ENCODE measurements at places on chromosomes 4 and X. TPM values are rescaled to one million over a fixed set of nuclear protein-coding genes. Genes with fewer than 3 reads are reported as not detected.

DNA sequence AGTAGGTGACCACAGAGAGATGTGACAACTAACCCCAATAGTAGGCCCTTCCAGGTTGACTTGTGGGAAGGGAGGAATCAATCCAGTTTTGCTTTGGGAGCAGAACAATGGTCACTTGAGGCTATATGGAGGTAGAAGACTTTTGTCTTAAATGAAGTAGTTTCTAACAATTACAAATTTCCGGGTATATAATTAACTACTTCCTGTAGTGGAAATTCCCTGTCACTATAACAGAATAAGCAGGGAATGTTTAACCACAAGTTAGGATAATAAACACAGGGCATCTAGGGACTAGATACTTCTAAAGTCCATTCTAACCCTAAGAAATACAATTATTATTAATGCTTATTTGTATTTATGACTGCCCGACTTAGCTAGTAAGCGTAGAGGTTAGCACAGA lies 99.0 kb upstream of the TRPC3 start:
- no peak for DNase-seq
- no peak overlapping the region for H3K27ac ChIP-seq
- no peaks in the 10 kb centered on the region for H3K36me3 ChIP-seq
- no peaks in the 10 kb centered on the region for H3K4me1 ChIP-seq

The CCDC120 gene
- total RNA-seq: 3.7 TPM

- no peak overlapping the region for H3K27ac ChIP-seq
- DNase-seq: no peak
- no peak overlapping the region for H3K4me3 ChIP-seq
- H3K4me1 ChIP-seq: no peaks in the 10 kb centered on the region
- H3K27me3 ChIP-seq: no peaks in the 10 kb centered on the region
- H3K36me3 ChIP-seq: no peaks in the 10 kb centered on the region
Measured at GRCh38 chrX:100863326-100863864, 10.8 kb downstream of the NOX1 start.

DNA sequence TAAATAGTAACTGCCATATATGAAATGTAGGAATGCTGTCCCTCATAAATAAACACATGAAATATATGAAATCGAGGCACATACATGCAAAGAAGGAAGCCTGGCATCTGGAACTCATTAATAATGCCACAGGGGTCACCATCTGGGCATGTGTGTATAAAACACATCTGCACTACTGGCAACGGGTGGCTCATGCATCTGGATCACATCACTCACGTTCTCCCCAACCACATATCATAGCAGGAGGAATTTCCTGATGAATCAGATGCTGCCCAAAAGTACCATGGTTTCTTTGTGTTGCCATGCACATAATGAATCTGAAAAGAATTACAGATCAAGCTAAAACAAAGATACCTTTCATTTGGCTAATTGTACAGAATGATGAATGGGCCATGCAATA lies 28.6 kb downstream of the RNF175 start:
- H3K36me3 ChIP-seq: no peaks in the 10 kb centered on the region
- H3K27ac ChIP-seq: no peak overlapping the region
- peaks cover 4% of the 10 kb centered on the region for H3K27me3 ChIP-seq
- H3K4me3 ChIP-seq: no peak overlapping the region
- no peak for DNase-seq
- peaks cover 10% of the 10 kb centered on the region for H3K4me1 ChIP-seq

DNA sequence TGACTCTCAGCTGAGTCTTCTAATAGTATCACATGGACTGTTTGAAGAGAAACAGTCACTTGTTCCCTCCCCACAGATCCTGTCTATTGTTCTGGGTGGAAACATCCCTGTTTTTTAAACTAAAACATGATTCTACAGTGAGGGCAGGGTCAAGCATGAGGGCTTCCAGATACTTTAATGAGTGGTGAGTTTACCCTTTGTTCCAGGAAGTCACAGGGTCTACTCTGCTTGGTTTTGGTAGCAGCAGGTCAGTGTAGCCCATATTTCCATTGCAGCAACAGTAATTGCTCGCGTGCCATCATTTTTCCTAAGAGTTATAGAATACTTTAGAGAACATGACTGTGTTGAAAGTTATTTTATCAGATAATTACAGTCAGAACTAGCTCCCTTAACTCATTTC lies 87.4 kb downstream of the ZNF732 start:
- H3K27ac ChIP-seq: no peak overlapping the region
- no peak for DNase-seq
- H3K4me1 ChIP-seq: no peaks in the 10 kb centered on the region
- no peak overlapping the region for H3K4me3 ChIP-seq
- peaks cover 1% of the 10 kb centered on the region for H3K27me3 ChIP-seq

GRCh38 chr4:96766359-96766758 lies 926.5 kb downstream of the PDHA2 start:
- no peaks in the 10 kb centered on the region for H3K27me3 ChIP-seq
- no peak for DNase-seq
- H3K27ac ChIP-seq: no peak overlapping the region
- no peaks in the 10 kb centered on the region for H3K4me1 ChIP-seq
- H3K36me3 ChIP-seq: no peaks in the 10 kb centered on the region
- no peak overlapping the region for H3K4me3 ChIP-seq

DNA sequence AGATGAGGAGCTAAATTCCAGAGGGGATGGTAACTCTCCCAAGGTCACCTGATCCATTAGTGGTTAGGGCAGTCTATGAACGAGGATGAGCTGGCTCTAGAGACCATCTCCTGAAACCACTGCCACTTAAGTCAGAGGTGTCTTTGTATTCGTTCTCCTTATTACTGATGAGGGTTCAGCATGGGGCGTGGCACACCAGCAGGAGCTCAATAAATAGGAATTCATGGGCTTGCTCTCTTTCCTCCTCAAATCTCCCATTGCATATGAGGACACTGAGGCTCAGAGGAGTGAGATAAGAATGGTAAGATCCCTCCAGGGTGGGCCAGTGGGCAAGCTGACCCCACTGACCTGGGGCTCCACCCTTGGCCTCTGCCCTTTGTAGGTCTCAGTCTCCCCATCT lies 1.7 kb upstream of the GATA1 start:
- no peaks in the 10 kb centered on the region for H3K27me3 ChIP-seq
- peaks cover 9% of the 10 kb centered on the region for H3K4me1 ChIP-seq
- no peak overlapping the region for H3K27ac ChIP-seq
- DNase-seq: no peak
- no peaks in the 10 kb centered on the region for H3K36me3 ChIP-seq

- H3K4me1 ChIP-seq: no peaks in the 10 kb centered on the region
- H3K27ac ChIP-seq: no peak overlapping the region
- no peaks in the 10 kb centered on the region for H3K27me3 ChIP-seq
- DNase-seq: no peak
- H3K4me3 ChIP-seq: no peak overlapping the region
Measured at GRCh38 chrX:74138943-74139342, 165.0 kb upstream of the ZCCHC13 start.

GRCh38 chr4:75660491-75660890 lies 12.7 kb downstream of the G3BP2 start:
- H3K4me3 ChIP-seq: no peak overlapping the region
- H3K27me3 ChIP-seq: no peaks in the 10 kb centered on the region
- H3K4me1 ChIP-seq: peaks cover 61% of the 10 kb centered on the region
- DNase-seq: no peak

GRCh38 chr4:8541981-8542715 lies 38.0 kb upstream of the GPR78 start:
- H3K27ac ChIP-seq: no peak overlapping the region
- no peaks in the 10 kb centered on the region for H3K36me3 ChIP-seq
- H3K4me3 ChIP-seq: no peak overlapping the region
- H3K4me1 ChIP-seq: peaks cover 9% of the 10 kb centered on the region

DNA sequence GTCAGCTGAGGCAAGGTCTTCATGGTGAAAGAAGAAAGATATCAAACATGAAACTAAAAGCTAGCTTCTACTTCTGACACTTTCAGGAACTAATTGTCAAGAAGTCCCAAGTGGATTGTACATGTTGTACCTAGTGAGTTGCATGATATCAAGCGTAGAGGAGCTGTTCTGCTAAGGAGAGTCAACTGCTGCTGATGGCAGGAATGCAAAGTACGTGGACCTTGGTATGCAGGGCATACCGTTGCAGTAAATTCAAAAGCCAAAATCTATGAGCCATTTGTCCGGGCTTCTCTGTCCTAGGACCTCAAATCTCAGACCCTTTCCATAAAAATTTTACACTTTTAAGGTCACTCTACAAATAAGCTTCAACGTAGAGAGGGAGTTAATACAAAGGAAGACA lies 446.2 kb downstream of the KCTD8 start:
- no peaks in the 10 kb centered on the region for H3K4me1 ChIP-seq
- no peak for DNase-seq
- H3K27me3 ChIP-seq: no peaks in the 10 kb centered on the region
- no peaks in the 10 kb centered on the region for H3K36me3 ChIP-seq
- no peak overlapping the region for H3K4me3 ChIP-seq

The TNIP3 gene
- 1.9 TPM for total RNA-seq

The LRCH2 gene
- total RNA-seq: not detected

DNA sequence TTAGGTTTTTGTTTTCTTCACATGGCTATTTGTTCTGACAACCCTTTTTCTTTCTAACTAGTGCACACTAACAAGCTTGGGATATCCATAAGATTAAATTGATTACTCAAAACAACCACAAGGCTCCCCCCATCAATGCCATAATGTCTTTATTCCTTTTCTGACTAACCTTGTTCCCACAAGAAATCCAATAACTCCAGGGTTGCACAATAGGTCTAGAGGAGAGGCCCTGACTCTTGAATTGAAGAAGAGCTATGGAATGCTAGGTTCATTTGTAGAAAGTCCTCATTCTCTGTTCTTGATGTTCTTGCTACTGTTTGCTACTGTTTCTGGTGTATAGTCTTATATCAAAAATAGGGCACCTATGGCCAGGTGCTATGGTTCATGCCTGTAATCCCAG lies 71.0 kb downstream of the PRRG1 start:
- no peaks in the 10 kb centered on the region for H3K4me1 ChIP-seq
- no peak overlapping the region for H3K27ac ChIP-seq
- no peak for DNase-seq
- no peak overlapping the region for H3K4me3 ChIP-seq
- no peaks in the 10 kb centered on the region for H3K36me3 ChIP-seq

DNA sequence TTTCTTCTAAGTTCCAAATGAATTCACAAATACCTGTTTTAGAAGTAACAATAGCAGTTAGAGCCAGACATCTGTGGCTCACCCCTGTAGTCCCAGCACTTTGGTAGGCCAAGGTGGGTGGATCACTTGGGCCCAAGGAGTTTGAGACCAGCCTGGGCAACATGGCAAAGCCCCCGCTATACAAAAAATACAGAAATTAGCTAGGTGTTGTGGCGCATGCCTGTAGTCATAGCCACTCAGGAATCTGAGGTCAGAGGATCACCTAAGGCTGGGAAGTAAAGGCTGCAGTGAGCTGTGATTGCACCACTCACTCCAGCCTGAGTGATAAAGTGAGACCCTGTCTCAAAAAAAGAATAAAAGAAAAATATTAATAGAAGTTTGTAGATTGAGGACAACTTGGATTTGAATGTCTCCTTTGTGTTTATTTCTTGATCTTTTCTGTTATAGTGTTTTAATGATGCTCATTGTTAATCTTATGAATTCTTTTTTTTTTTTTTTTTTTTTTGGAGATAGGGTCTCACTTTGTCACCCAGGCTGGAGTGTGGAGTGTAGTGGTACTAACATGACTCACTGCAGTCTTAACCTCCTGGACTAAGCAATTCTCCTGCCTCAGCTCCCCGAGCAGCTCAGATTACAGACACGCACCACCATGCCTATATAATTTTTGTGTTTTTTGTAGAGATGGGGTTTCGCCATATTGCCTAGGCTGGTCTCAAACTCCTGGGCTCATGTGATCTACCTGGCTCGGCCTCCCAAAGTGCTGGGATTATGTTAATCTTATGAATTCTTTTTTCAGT lies 30.7 kb upstream of the RAPGEF2 start:
- no peaks in the 10 kb centered on the region for H3K36me3 ChIP-seq
- no peak overlapping the region for H3K4me3 ChIP-seq
- H3K4me1 ChIP-seq: peaks cover 28% of the 10 kb centered on the region
- H3K27me3 ChIP-seq: no peaks in the 10 kb centered on the region
- DNase-seq: no peak

All from activated CD8-positive, alpha-beta T cell treated with anti-CD3 and anti-CD28 coated beads for 36 hours (primary cell).